ENCODE measurements at places on chromosomes 4 and X. TPM values are rescaled to one million over a fixed set of nuclear protein-coding genes. Genes with fewer than 3 reads are reported as not detected.

Gene TRPC5OS
- total RNA-seq = not detected

Gene PLS3
- 309 TPM for total RNA-seq

Gene CCDC158
- total RNA-seq = 0.90 TPM

Gene GPR119
- total RNA-seq = not detected

Gene MBNL3
- 10.2 TPM for total RNA-seq

Gene NLGN4X
- 0.08 TPM for total RNA-seq

Gene LRIT3
- under 0.01 TPM for total RNA-seq

Measured in fibroblast of the aortic adventitia (primary cell).